ENCODE measurements at places on chromosomes 5 and 9.

GRCh38 chr5:143412661-143413342 lies 9.3 kb upstream of the NR3C1 start:
- no peak for DNase-seq

- no peak for DNase-seq
These were observed 11.3 kb downstream of the PHYKPL start for GRCh38 chr5:178221282-178221681.

- no peak for DNase-seq
These were observed 1.4 kb downstream of the ODF2 start for GRCh38 chr9:128457207-128457606.

GRCh38 chr9:107488375-107489143 lies 1.0 kb downstream of the KLF4 start:
- no peak for DNase-seq

DNA sequence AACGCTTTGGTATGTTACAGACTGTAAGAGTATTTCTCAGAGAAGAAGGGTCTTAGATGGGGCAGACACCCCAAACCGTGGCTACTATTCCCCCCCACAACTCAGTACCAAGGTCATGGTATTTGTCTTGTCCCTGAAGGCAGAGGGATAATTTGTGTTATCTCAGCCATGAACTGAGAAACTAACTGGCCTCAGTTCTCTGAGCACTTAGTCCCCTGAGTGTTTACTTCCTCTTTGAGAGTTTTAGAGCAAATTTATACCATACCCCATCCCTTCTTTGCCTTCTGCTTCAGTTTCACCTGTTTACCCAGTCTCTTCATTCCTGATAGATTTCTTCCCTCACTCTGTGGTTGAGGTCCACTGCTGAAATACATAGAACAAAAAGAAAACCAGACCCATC lies 183.9 kb downstream of the LRRC70 start:
- no peak for DNase-seq

DNA sequence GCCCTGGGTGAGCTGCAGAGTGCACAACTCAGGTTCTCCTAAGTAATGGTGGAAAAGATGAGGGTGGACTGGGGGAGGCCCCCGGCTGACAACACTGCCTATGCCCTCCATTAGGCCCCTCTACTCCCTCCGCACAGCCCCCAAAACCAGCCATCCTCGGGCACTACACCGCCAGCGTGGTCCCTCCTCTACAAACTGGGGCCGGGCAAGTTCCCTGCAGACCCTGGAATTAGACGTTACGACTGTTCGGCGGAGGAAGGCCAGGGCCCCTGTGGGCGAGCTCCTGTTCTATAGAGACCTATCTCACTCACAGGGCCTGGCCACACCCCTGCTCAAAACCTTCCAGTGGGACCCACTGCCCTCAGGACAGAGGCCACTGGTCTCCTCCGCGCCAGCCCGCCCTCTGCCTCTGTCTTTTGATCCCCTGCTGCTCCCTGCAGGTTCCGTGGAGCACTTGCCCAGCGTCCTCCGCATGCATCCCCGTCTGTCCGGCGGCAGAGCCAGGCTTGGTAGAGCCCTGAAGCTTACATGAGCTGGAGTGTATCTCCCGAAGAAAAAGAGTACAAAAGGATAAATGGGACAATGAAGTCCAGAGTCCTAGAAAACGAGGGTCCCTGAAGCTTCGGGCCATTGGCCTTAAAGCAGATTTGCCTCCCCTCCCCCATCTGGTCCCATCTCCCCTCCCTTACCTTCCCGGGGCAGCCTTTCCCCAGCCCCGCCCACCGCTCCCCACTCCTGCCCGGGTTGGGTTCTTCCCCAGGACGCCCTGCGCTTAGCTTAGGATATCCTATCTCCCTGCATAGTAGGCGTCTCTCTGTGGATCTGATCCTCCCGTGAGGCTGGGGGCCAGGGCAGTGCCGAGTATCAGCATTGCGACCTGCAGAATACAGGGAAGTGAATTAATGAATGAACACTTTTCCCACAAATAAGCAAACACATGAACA lies 71.3 kb downstream of the HRH2 start:
- no peak for DNase-seq

DNA sequence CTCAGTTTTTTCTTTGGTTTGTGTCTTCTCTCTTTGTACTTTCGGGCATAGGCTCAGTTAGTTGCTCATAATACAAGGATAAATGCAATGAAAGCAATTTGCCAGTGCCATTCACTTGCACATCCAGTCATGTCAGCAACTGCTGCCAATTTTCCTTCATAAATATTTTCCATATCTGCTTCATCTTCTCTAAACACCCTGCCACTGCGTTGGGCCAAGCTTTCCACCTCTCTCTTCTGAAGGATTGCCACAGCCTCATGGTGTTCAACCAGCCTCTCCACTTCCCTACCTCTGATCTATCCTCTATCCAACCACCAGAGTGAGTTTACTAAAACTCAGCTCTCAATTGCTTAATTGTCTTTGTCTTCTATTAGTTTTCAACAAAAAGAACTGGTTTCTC lies 192.5 kb upstream of the ZNF462 start:
- DNase-seq, result no peak

DNA sequence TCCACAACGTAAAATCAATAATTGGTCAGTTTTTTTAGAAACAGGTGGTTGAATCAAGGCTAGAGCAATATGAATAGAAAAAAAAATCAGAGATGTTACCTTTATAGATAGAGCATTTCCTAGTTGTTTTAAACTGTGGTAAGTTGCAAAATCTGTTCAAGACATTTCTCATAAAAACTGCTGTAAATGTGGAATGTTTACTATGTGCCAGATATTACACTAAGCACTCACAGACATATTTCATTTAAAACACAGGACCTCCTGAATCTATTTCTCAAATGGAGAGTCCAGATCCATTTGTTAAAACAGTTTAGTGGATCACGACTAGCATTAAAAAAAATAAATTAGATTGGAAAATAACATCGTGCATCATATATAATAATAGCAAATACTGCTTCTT lies 570.0 kb upstream of the ZNF608 start:
- no peak for DNase-seq

All from effector CD8-positive, alpha-beta T cell (primary cell).